ENCODE measurements at places on chromosomes 6 and 20.
A peak's percentile ranks its signal among the peaks of the same experiment; 100 is the strongest.

GRCh38 chr6:43229803-43230620 is 731 bp upstream of the DNPH1 start:
- no peak for DNase-seq

DNA sequence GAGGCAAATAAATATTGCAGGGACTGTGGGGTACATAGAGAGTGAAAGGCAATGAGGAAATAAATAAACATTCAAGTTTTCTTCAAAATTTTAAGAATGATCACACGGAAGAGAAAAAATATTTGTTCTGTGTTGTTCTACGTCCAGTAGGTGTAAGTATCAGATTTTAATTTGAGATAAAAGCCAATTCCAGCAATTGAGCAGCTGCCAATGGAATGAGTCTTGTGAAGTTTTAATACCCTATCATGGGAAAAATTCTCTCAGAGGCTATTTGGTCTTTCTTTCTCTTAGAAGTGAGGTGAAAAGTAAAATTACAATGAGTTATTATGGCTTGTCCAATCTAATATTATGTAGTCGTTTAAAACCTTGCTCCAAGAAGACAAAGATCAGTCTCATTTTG is 195.7 kb upstream of the CITED2 start:
- no peak for DNase-seq

GRCh38 chr6:2993755-2994317 is 5.9 kb upstream of the NQO2 start:
- DNase-seq: no peak

- DNase-seq: no peak
These were observed 12.1 kb downstream of the RBCK1 start for GRCh38 chr20:420166-420620.

GRCh38 chr20:44803383-44803941 is 6.9 kb downstream of the RIMS4 start:
- DNase-seq: no peak

DNA sequence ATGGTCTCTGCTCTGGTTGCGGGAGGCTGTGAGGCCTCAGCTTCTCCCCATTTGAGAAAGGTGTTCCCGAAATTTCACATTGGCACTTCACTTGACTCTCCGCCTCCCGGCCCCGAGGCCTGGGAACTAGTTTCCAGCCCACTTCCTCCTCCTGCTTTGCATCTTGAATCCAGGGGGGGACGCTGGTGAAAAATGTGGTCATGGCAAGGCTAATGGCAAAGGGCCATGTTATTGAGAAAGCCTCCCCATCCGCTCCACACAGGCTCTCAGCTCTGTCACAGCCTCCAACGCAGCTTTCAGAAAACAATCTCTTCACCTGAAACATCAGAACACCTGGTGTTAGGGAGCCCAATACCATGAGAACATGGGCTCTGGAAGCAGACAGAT is 5.6 kb downstream of the PLAGL2 start:
- no peak for DNase-seq

GRCh38 chr6:157232161-157232895 is 91.0 kb downstream of the TMEM242 start:
- no peak for DNase-seq

- no peak for DNase-seq
These were observed 17.0 kb downstream of the CDS2 start for GRCh38 chr20:5143851-5144250.

- no peak for DNase-seq
These were observed 104.2 kb downstream of the HAO1 start for GRCh38 chr20:7836076-7836475.

- no peak for DNase-seq
These were observed 65.8 kb upstream of the SOX4 start for GRCh38 chr6:21527731-21528130.

GRCh38 chr20:32685541-32686529 is 12.1 kb upstream of the C20orf203 start:
- peak; percentile 92 for DNase-seq

DNA sequence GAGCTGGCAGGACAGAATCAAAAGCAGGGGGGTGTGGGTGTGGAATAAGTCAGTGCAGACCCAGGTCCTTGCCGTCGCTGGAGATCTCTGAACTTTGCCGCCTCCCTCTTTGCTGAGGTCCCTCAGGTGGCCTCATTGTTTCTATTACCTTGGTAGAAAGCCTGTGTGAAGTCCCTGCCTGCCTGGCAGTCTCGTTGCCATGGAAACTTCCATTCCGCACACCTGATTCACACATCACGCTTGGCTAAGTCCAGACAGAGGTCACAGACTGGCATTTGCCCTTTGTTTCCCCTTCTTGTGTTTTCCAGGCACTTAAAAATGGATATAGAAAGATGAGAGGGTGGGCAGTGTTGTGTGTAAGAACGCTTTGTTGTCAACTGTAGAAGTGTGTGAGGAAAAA is 260.6 kb downstream of the PRL start:
- no peak for DNase-seq

DNA sequence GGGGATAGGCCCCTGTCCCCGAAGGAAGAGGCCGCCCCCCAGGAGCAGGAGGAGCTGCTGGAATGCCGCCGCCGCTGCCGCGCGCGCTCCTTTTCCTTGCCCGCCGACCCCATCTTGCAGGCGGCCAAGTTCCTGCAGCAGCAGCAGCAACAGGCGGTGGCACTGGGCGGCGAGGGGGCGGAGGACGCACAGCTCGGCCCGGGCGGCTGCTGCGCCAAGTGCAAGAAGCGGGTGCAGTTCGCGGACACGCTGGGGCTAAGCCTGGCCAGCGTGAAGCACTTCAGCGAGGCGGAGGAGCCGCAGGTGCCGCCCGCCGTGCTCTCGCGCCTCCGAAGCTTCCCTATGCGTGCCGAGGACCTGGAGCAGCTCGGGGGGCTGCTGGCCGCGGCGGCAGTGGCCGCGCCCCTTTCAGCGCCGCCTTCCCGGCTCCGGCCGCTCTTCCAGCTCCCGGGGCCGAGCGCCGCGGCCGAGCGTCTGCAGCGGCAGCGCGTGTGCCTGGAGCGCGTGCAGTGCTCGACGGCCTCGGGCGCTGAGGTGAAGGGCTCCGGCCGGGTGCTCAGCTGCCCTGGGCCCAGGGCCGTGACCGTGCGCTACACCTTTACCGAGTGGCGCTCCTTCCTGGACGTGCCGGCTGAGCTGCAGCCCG is 630 bp downstream of the PPP1R3G start:
- no peak for DNase-seq

GRCh38 chr6:49269190-49269589 is 193.9 kb downstream of the MMUT start:
- no peak for DNase-seq

DNA sequence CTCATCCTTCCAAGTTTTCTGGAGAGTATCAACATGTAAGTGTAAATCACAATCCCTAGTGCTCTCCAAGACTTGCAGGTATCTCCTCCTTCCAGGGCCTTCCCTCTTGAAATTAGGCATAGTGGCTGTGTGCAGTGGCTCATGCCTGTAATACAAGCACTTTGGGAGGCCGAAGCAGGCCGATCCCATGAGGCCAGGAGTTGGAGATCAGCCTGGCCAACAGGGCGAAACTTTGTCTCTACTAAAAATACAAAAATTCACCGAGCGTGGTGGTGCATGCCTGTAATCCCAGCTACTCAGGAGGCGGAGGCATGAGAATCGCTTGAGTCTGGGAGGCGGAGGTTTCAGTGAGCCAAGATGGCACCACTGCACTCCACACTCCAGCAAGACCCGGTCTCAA is 9.4 kb upstream of the ANGPT4 start:
- no peak for DNase-seq

DNA sequence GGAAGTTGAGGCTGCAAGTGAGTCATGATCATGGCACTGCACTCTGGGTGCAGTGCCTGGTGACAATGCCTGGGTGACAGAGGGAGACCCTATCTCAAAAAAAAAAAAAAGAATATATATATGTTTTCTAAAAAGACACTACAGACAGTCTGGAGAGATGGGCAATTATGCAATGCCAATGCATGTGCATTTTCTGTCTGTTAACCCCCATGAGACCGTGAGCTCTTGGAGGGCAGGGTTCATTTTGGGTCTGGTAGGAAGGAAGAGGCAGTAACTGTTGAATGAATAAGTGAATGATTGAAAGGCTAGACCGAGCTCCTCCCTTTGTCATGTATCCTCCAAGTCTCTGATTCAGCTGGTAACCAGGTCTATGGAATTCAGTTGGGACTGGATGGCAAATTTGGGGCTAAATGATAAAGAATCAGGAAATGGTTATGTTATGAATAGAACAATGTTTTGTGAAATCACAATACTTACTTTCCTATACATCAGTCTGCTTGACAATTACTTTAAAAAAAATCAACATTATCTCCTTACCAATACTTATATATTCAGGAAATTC is 5.6 kb upstream of the BLCAP start:
- no peak for DNase-seq

GRCh38 chr6:99522531-99522930 is 7.3 kb upstream of the USP45 start:
- no peak for DNase-seq

GRCh38 chr6:64376394-64376793 is 740.8 kb downstream of the PHF3 start:
- no peak for DNase-seq
